Activated effector memory CD4-positive, alpha-beta T cell treated with anti-CD3 and anti-CD28 coated beads, Interleukin-2, amount 50 U/mL, for 16 hours (primary cell): ENCODE measurements at places on chromosomes 5 and 9.

- DNase-seq, result no peak
Observed at GRCh38 chr5:2105141-2105540, 222.4 kb upstream of the IRX4 start.

- no peak for DNase-seq
Observed at GRCh38 chr5:173624282-173624681, 7.8 kb upstream of the BOD1 start.

DNA sequence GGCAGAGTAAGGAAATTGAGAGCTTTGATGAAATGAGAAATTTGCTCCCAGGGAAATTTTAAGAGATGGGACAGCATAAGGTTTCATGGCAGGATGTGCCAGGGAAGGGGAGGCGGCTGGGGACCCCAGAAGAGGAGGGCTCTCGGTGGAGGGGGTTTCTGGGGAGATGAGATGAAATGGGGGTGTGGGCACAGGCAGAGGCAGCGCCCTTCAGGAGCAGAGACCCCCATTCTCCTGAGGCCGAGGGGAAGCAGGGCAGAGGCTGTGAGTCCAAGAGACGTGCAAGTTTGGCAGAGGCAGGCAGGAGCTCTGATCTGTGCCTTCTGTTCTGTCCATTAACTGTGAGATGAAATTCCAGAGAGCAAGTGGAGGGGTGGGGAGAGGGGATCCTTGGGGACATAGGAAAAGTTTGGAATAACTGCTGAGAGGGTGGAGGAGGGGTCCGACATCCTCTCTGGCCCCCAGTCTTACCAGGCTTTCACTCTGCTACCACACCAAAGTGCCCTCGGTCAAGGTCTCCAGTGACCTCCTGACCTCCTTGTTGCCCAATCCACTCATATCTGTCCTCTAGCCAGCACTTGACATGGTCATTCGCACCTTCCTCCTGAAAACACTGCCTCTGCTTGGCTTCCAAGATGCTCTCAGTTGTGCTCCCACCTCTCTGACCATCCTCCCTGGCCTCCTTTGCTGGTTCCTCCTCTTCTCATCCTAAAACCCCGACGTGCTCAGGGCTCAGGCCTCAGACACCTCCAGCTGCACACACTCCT, 108.1 kb upstream of the MVB12B start:
- DNase-seq, result no peak

DNA sequence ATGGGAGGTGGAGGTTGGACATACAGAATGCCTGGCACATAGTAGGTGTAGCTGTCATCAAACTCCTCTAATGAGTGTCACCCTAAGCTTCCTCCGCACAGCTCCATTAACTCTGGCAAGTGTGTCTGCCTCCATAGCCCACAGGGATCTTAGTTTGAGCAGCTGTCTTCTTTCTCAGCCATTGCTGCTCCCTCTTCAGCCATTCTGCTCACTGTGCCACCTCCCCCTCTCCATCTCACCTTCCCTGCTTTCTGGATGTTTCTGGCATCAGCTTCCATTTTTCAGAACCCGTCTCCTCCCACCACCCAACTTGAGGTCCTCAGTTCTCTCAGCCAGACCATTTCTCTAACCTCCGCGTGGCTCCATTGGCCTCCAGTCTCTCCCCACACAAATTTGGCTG, 13.3 kb upstream of the GLIS3 start:
- DNase-seq, result no peak

GRCh38 chr9:129596541-129597331, 24.2 kb downstream of the C9orf50 start:
- no peak for DNase-seq
